ENCODE measurements at places on chromosomes 13 and 19. TPM values are rescaled to one million over a fixed set of nuclear protein-coding genes. Genes with fewer than 3 reads are reported as not detected.
A peak's percentile ranks its signal among the peaks of the same experiment; 100 is the strongest.

DNA sequence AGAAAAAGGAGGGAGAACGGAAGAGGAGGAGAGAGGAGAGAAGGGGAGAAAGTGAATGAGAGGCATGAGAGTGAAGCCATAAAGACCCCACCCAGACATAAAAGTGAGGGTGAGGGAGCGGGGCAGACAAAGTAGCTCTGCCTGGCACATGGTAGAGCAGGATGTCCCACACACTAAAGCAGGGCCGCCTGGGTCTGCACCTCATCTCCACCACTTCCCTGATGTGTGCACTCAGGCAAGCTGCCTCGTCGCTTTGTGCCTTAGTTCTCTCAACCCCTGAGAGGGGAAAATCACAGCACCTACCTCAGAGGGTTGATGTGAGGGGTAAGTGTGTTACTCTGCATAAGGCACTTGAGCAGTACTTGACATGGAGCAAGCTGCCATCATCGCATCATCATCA is 488.1 kb downstream of the COG6 start:
- no peak for DNase-seq

Gene IZUMO1
- not detected for total RNA-seq

DNA sequence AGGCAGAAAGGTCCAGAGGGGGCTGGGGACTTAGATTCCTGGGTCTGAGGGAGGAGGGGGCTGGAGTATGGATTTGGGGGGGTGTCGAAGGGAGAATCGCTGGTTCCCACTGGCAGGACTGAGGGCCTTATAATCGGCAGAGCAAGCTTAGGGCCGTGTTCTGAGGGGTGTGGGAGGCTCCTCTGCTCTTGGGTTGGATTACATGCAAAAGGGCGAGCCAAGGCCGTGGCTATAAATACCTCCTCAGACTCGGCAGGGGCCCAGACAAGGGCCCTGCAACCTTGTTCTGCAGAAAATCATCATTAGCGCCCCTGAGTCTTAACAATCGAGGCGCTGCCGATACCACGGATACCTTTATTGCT is 707 bp upstream of the MAMSTR start:
- DNase-seq: no peak

Gene ZIC5
- total RNA-seq: not detected

- DNase-seq: no peak
These were observed 73.7 kb upstream of the PCDH9 start for GRCh38 chr13:67303661-67304333.

- DNase-seq: peak; percentile 29
These were observed 1160.6 kb downstream of the PCDH9 start for GRCh38 chr13:66069570-66069969.

GRCh38 chr19:51166846-51167490 is 24.9 kb downstream of the SIGLEC7 start:
- no peak for DNase-seq

- DNase-seq: no peak
These were observed 647 bp downstream of the RNF225 start for GRCh38 chr19:58395979-58396627.

DNA sequence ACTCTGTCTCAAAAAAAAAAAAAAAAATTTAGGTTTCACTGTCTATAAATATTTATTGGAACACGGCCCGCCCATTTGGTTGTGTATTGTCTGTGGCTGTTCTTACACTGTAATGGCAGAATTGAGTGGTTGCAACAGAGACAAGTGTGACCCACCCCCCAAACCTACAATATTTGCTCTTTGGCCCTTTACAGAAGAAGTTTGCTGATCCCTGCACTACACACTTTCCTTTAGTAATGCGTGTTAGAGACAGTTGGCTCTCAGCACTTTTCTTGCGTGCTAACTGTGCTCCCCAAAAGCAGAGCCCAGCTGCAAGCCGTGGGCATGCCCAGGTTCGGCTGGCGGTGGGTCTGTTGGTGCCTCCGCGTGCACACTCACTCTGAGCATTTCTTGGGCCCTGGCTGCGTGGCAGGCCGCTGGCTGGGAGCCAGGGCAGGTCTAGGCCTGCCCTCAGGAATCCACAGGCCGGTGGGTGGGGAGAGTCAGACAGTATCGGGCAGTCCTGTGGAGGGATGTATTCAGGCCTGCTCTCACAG is 72.6 kb downstream of the SIPA1L3 start:
- no peak for DNase-seq

Gene EBI3
- 0.36 TPM for total RNA-seq

GRCh38 chr13:40082639-40083038 is 427.2 kb downstream of the COG6 start:
- DNase-seq: no peak

- no peak for DNase-seq
These were observed 57.5 kb upstream of the HMGB1 start for GRCh38 chr13:30523211-30523610.

Gene HSH2D
- not detected for total RNA-seq

- no peak for DNase-seq
These were observed 442.9 kb downstream of the HS6ST3 start for GRCh38 chr13:96532804-96533203.
